ENCODE measurements at places on chromosomes 5 and 9. TPM values are rescaled to one million over a fixed set of nuclear protein-coding genes. Genes with fewer than 3 reads are reported as not detected.

- H3K27ac ChIP-seq: no peak overlapping the region
- H3K36me3 ChIP-seq: no peaks in the 10 kb centered on the region
- no peaks in the 10 kb centered on the region for H3K27me3 ChIP-seq
- H3K4me3 ChIP-seq: peak overlapping the region; percentile 50
These were observed 763 bp downstream of the FGD3 start for GRCh38 chr9:92948038-92948534.

DNA sequence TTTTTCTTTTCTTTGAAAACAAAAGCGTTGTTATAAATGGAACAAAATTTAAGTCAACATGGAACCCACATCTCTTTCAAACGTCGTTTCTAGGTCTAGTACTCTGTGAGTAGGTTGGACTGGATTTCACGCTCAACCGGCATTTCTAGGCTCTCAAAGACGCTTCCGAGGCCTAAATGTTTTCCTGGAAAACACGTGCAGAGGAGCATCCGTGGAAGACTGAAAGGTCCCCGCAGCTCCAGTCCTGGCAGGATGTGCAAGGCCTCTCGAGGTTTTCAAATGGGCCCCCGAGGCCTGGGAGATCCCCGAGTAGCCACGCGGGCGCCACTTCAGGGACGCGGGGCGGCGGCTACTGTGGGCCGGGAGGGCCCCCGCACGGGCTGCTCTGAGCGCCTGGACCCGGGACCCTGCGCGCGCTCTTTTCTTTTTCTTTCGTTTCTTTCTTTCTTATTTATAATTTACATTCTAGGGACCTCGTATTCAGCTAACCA, 4.2 kb upstream of the IRX2 start:
- H3K27ac ChIP-seq: no peak overlapping the region
- H3K36me3 ChIP-seq: no peaks in the 10 kb centered on the region
- DNase-seq: no peak
- peak overlapping the region; percentile 45 for H3K4me3 ChIP-seq
- H3K4me1 ChIP-seq: peaks cover 62% of the 10 kb centered on the region
- H3K27me3 ChIP-seq: peaks cover 65% of the 10 kb centered on the region

- no peaks in the 10 kb centered on the region for H3K27me3 ChIP-seq
- peaks cover 33% of the 10 kb centered on the region for H3K4me1 ChIP-seq
- peak overlapping the region; percentile 1 for H3K4me3 ChIP-seq
- peak; percentile 72 for DNase-seq
- peak overlapping the region; percentile 71 for H3K27ac ChIP-seq
- peaks cover 49% of the 10 kb centered on the region for H3K36me3 ChIP-seq
These were observed 20.6 kb downstream of the UGCG start for GRCh38 chr9:111917201-111917600.

DNA sequence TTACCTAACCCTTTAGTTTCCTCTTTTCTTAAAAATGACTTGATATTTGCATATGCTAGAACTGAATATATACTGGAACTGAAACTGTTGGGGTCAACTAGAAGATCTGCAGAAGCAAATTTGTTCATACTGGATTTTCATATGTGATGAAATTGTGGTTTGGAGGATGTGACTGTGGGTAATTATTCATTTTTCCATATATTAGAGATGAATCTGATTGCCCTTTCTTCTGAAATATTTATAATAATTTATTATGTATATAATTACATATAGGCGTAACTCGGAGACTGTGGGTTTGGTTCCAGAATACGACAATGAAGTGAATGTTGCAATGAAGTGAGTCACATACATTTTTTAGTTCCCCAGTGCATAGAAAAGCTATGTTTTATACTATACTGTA, 149.1 kb downstream of the ATP10B start:
- DNase-seq: no peak
- no peaks in the 10 kb centered on the region for H3K4me1 ChIP-seq
- H3K4me3 ChIP-seq: no peak overlapping the region

GRCh38 chr5:122195802-122196394, 66.6 kb downstream of the ZNF474 start:
- H3K27me3 ChIP-seq: no peaks in the 10 kb centered on the region
- H3K4me1 ChIP-seq: peaks cover 5% of the 10 kb centered on the region
- H3K36me3 ChIP-seq: no peaks in the 10 kb centered on the region
- no peak overlapping the region for H3K27ac ChIP-seq
- DNase-seq: peak; percentile 78

- H3K4me3 ChIP-seq: no peak overlapping the region
- DNase-seq: no peak
- H3K27ac ChIP-seq: no peak overlapping the region
- peaks cover 14% of the 10 kb centered on the region for H3K4me1 ChIP-seq
These were observed 31.9 kb downstream of the ADAMTSL2 start for GRCh38 chr9:133566382-133566781.

DNA sequence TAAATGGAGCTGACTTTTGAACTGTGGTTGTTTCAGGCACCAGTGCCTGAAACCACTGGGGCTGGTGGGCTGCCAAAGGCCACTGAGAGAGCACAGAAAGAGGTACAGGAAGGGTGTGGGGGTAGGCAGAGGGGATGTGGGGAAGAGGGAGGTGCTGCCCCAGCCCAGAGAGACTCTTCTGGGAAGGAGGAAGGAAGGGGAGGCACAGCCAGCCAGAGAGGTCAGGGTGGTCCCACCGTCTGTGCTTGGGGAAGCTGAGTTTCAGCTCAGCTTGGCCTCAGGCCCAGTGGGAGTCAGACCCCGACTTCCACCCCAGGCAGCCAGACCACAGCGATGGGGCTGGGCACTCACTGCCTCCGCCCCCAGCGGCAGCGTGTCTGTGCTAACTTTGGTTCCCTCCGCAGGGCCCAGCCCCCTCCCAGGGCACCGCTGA, 8.6 kb upstream of the PHYKPL start:
- H3K27me3 ChIP-seq: no peaks in the 10 kb centered on the region
- peak; percentile 38 for DNase-seq
- no peak overlapping the region for H3K4me3 ChIP-seq
- H3K36me3 ChIP-seq: no peaks in the 10 kb centered on the region
- H3K27ac ChIP-seq: no peak overlapping the region
- peaks cover 10% of the 10 kb centered on the region for H3K4me1 ChIP-seq

- peak; percentile 16 for DNase-seq
- no peaks in the 10 kb centered on the region for H3K4me1 ChIP-seq
- no peaks in the 10 kb centered on the region for H3K27me3 ChIP-seq
- H3K27ac ChIP-seq: no peak overlapping the region
These were observed 701.5 kb upstream of the MEF2C start for GRCh38 chr5:89584339-89584956.

- no peaks in the 10 kb centered on the region for H3K27me3 ChIP-seq
- peak; percentile 56 for DNase-seq
- H3K27ac ChIP-seq: no peak overlapping the region
- H3K4me3 ChIP-seq: no peak overlapping the region
- H3K36me3 ChIP-seq: peaks cover 4% of the 10 kb centered on the region
- H3K4me1 ChIP-seq: peaks cover 31% of the 10 kb centered on the region
These were observed 199.2 kb downstream of the TRIO start for GRCh38 chr5:14342306-14342705.

GRCh38 chr9:6818292-6818922, 60.6 kb downstream of the KDM4C start:
- H3K27me3 ChIP-seq: no peaks in the 10 kb centered on the region
- H3K36me3 ChIP-seq: peaks cover 24% of the 10 kb centered on the region
- no peak overlapping the region for H3K27ac ChIP-seq
- no peak for DNase-seq

DNA sequence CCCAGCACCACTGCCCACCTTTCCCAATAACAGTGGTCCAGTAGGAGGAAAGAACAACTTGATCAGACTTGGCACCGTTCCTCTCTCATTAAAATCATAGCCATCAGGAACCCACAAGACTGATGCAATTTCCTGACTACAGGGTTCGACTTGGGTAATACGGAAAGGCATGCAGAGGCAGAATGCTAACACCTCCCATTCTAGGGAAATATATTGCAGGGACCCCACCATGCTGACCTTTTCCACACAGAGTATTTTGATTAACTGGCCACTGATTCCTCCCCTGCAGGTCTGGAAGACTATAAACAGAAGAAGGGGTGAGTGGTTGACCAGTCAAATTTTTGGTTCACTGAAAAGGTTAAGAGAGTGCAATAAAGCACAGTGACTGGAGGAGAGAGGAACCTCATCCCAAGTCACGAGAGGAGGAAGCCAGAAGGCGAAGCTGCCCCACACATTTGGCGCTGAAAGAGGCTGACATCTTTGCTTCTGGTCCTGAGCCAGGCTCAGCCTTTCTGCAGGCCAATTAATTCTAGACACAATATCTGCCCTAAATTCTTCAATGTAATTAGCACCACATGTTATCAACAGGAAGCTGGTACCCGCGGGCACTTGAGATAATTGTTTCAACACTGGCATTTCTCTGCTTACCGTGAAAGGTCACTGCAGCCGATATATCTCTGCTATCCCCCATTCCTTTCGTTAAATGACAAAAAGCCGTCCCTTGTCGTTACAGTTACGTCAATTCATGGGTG, 64.7 kb upstream of the SPOCK1 start:
- H3K27me3 ChIP-seq: no peaks in the 10 kb centered on the region
- peak; percentile 30 for DNase-seq
- no peaks in the 10 kb centered on the region for H3K4me1 ChIP-seq
- no peak overlapping the region for H3K27ac ChIP-seq
- H3K36me3 ChIP-seq: no peaks in the 10 kb centered on the region

DNA sequence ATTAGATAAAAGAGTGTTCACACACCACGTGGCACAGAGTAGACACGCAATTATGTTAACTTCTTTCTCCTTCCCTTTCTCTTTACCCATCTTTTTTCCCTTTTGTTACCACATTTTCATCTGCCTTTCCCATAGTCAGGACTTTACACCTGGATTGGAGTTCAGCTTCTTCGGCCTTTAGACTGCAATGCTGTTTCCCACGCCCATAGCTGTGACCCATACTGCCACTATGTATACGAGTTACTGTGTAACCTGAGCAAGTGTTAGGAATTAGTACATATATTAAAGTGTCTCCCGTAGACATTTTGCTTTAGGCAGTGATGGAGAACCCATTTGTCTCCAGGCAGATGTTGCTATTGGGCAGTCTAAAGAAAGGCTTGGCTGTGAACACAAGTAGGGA, 143.6 kb upstream of the SLC28A3 start:
- H3K4me3 ChIP-seq: no peak overlapping the region
- H3K27ac ChIP-seq: no peak overlapping the region
- H3K36me3 ChIP-seq: no peaks in the 10 kb centered on the region
- no peaks in the 10 kb centered on the region for H3K4me1 ChIP-seq
- H3K27me3 ChIP-seq: no peaks in the 10 kb centered on the region

DNA sequence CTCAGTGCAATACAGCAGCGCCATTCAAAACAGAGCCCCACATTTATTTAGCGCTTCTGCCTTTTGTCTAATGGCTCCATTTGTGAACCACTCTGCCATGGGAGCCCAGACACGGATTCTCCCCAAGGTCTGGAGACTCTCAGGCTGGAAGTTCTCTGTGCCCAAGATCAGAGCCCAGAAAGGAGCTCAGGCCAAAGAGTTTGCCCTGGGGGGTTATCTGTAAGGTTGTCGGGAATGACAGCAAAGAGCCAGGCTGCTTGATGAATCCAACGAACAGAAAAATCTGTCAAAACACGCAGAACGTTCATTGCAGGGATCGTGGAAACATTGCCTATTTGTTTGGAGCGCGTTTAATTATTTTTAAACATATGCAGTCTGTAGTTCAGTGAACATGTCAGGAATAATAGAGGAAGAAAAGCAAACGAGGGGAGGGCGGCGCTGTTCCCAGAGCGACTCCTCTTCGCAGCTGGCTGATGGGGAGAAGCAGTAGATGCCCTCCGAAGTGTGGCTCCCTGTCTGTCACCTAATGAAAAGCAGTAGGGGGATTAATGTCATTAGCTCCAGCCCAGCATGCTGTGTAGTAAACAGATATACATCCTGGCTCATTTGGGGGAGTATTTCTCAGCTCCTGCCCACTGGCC, 464.9 kb upstream of the MPDZ start:
- no peaks in the 10 kb centered on the region for H3K27me3 ChIP-seq
- H3K27ac ChIP-seq: no peak overlapping the region
- DNase-seq: no peak
- H3K4me3 ChIP-seq: no peak overlapping the region
- H3K36me3 ChIP-seq: no peaks in the 10 kb centered on the region

DNA sequence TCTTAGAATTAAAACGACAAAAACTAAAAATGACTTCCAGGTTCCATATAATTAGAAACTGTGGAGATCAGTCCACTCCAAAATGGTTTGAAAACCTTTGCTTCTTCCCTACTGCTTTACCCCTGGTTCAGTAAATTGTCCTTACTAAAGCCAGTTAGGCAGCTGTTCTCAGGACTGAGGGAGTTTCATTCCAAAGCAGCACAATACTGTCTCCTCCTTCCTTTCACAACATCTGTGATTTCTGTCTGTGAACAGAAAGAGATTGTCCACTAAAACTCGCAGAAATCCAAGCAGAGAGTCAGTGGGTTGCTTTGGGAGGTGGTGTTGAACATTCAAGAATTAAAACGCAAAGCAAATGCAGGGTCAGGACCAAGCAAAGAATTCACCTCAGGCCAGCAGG, 740.8 kb upstream of the ZNF608 start:
- no peaks in the 10 kb centered on the region for H3K36me3 ChIP-seq
- no peaks in the 10 kb centered on the region for H3K27me3 ChIP-seq
- DNase-seq: no peak

- no peak overlapping the region for H3K4me3 ChIP-seq
- H3K36me3 ChIP-seq: no peaks in the 10 kb centered on the region
- H3K27ac ChIP-seq: no peak overlapping the region
- H3K4me1 ChIP-seq: peaks cover 5% of the 10 kb centered on the region
These were observed 10.0 kb upstream of the CAST start for GRCh38 chr5:96651948-96652753.

- H3K27me3 ChIP-seq: no peaks in the 10 kb centered on the region
- no peak for DNase-seq
- no peak overlapping the region for H3K27ac ChIP-seq
- H3K4me1 ChIP-seq: no peaks in the 10 kb centered on the region
- no peak overlapping the region for H3K4me3 ChIP-seq
These were observed 35.1 kb upstream of the JADE2 start for GRCh38 chr5:134490255-134490924.

GABRA6 gene
- total RNA-seq: not detected

FGF1 gene
- not detected for total RNA-seq

CRB2 gene
- total RNA-seq: 4.3 TPM

PCDHGB5 gene
- 10.1 TPM for total RNA-seq

IL9 gene
- total RNA-seq: not detected

TAL2 gene
- total RNA-seq: not detected

CENPH gene
- 1.8 TPM for total RNA-seq

EMB gene
- total RNA-seq: 11.9 TPM

ANKDD1B gene
- total RNA-seq: 7.7 TPM

PLK2 gene
- 181 TPM for total RNA-seq

CPLANE1 gene
- total RNA-seq: 53.2 TPM

ZNF169 gene
- total RNA-seq: 4.9 TPM

MLANA gene
- total RNA-seq: not detected

ZDHHC11B gene
- total RNA-seq: 11.7 TPM

DAB2IP gene
- total RNA-seq: 71.9 TPM

SMIM33 gene
- not detected for total RNA-seq

PCDHAC2 gene
- total RNA-seq: not detected

BARHL1 gene
- total RNA-seq: not detected

RETREG1 gene
- 8.7 TPM for total RNA-seq

Data from stomach (tissue), 19 donors.